Mesothelial cell of epicardium (in vitro differentiated cells): ENCODE measurements at places on chromosomes 5 and 9.

- no peak for DNase-seq
These were observed 31.1 kb downstream of the DIRAS2 start for GRCh38 chr9:90611568-90611967.

GRCh38 chr5:34749431-34749873 lies 89.5 kb upstream of the TTC23L start:
- DNase-seq, result no peak

DNA sequence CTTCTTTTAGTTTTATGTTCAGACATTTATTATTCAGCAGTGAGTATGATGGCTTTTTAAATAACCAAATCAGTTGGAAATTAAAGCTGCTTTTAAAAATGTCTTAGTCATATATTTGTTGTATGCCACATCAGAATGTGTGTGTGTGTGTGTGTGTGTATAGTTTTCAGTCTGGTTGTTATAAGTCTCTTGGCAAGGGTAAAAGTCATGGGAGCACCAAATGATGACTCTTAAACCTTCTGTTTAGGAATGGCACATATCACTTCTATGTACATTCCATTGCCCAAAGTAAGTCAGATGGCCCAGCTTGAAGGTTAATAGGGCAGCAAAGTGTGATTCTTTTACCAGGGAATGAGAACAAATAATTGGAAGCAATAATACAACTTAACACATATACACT lies 135.9 kb downstream of the RNF180 start:
- no peak for DNase-seq

DNA sequence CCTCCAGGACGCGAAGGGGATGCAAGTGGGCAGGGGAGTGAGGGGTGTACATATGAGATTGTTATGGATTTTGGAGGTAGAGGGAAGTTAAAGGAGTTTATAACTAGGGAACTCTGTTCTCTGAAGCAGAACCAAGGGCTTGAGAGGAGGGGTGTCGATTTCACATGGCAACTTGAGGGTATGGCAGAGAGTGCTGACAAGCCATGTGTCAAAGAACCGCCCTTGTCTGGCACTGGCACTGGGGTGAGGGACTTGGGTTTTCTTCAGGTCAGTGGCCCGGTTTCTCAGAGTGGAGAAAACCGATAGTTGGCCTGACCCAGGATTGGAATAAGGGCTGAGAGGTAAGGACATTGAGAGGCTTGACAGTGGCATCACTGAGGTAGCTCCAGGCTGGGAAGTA lies 47.7 kb upstream of the TESK1 start:
- DNase-seq, result no peak

GRCh38 chr9:72247549-72247948 lies 98.3 kb downstream of the GDA start:
- no peak for DNase-seq

GRCh38 chr9:116883676-116884075 lies 196.6 kb downstream of the TRIM32 start:
- no peak for DNase-seq

DNA sequence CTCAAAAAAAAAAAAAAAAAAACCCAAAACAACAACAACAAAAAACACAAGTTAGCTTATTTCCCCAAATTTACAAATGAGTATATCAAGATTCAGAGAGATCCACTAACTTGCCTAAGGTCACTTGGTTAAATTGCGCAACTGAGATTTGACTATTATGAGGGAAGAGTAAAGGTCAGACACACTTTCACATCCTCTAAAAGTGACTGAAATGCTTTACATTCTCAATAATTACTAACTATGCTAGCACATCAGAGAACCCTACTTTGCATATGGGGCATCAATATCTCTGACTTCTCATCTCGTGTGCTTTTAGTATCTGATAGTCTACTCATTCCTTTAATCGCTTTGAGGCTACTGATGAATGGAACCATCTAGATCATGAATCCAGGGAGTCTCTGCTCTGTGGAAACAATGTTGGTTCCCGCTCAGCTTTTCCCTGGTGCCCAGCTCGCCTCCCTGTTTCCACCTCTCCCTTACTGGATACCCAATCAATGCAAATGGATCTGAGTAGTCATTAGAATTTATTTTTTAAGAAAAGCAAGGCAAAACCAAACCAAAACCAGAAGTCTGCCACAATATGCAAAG lies 182.1 kb upstream of the TRIM32 start:
- DNase-seq, result no peak

DNA sequence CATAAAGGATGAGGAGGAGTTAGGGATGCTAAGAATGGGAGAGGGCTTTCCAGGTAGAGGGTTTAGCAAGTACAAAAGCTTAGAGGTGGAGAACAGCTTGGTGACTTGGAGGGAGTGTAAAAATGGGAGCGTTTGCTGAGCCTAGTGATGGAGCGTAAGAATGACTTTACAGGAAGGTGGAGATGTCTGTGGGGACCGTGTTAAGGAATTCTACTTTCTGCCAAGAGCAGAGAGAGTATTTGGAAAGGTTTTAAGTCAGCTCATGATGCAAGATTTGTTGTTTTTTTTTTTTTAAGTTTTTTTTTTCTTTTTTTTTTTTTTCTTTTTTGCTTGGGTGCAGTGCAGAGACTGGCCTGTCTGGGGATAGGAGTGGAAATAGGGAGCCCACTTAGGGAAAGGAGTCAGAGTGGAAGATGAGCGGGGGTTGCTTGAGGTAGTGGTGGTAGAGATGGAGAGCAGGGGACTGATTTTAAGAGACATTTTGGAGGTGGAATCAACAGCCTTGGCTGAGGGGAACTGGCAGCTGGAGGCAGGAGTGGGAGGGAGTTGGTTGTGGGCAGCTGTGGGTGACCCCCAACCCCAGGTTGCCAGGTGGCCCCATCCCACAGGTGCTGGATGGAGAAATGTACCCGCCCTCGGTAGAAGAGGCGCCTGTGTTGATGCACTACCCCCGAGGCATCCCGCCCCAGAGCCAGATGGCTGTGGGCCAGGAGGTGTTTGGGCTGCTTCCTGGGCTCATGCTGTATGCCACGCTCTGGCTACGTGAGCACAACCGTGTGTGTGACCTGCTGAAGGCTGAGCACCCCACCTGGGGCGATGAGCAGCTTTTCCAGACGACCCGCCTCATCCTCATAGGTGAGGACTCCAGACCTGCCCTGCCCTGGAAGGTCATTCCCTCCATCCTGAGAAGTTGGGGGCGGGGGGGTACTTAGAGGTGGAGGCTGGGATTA lies 12.4 kb downstream of the PTGS1 start:
- DNase-seq, result no peak

DNA sequence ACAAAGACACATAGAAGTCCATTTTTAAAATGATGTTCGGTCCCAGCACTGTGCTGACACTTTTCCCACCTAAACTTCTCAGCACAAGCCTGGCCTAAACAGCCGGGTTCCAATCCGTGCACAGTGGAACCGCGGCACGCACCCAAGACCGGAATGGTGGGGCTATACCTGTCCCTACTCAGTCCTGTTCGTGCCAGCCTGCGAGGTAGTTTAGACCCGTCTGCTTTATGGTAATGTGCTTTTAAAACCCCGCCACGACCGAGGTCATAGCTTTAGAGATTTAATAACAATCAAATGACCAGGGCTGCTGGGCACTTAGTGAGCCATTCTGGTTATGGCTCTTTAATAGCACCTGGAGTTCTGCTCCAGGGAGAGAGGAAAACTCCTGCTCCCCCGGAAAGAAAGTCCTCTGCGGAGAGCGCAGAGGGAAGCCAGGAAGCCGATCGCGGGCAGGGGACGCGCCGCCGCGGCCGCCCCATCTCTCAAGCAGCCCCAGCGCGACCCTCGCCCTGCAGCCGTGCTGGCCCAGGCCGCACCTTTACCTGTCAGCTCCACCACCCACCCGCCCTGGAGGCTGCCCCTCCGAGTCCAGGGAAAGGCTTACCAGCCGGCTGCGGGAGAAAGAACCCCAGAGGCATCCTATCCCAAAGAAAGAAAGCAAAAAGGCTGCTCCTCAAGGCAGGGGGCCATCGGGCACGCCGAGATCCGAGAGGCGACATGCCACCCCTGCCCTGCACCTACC lies 511 bp downstream of the ARL15 start:
- peak; percentile 28 for DNase-seq

DNA sequence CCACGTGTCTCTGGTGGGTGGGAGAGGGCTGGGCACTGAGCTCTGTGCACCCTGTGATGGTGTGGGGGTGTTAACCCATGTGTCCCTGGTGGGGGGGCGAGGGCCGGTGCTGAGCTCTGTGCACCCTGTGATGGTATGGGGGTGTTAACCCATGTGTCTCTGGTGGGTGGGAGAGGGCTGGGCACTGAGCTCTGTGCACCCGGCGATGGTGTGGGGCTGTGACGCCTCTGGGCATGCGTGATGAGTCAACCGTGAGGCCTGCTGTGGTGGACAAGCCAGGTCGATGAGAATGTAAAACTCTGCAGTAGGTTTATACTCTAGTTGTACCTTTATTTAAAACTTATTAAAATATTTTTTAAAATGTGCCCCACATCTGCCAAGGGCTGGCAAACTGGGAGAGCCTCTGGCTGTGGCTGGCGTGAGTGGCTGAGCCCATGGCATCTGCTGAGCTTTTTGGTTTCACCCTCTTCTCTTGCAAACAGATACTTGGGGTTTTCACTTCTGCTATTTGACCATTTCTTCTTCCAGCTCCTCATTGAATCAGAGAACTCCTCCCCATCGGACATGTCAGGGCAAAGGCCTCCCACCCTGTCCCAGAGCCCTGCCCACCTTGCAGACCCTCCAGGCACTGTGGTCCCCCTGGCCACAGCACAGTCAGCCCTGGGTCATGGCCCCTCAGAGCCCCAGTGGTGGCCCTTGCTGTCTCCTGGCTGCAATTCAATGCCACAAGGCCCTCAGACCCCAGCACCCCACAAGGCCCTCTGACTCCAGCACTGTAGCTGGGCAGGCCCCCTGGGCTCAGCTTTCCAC lies 18.5 kb upstream of the EXOC3 start:
- no peak for DNase-seq

GRCh38 chr5:138141734-138142133 lies 2.5 kb upstream of the NME5 start:
- no peak for DNase-seq

- DNase-seq, result no peak
These were observed 46.3 kb downstream of the PAM start for GRCh38 chr5:102801371-102801770.

DNA sequence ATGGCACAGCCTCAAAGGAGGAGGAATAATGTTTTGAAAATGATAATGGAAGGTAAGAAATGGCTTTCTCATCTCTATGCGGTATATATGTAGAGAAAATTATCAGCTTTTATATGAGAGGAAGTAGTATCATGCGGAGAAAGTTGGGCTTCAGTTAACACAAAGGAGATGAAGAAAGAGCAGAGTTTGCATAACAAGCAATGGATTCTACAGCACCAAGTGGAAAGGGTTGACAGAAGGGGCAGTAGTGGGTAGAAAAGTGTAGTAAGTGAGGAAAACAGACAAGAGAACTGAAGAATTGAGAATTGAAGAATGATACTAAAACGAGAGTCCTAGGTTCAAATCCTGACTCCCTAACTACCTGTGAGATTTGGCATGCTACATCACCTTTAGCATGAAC lies 51.0 kb downstream of the GNG10 start:
- DNase-seq, result no peak

DNA sequence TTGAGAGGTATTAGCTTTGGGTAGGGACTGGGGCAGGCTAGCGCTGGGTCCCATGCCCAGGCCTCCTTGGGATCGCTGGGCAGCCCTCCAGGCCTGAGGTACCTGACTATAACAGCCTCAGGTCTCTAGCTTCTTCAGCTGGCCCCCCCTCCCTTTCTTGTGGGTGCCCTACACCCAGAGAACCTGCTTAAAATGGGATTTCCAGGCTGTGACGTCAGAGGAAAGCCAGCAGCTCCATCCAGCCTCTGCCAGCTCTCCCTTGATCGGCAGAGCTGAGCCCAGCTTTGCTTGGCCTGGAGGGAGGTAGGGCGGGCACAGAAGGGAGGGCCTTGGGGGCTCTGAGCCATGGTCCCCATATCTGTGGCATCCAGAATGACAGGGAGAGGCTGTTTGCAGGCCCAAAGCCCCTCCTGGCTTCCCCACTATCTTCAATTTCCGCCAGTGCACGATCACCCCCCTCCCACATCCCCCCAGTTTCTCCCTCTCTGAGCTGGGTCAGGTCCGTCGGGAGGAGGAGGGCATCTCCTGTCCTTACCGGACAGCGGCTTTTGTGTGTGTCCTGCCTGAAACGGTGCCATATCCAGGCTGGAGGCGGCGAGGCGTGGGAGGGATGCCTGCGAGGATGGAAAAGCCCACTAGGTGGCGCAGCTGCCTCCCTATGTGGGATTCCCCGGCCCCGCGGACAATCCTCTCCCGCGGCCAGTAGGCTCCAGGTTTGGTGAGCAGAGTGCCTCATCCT lies 10.8 kb downstream of the REEP2 start:
- peak; percentile 95 for DNase-seq

GRCh38 chr5:83107692-83108420 lies 30.5 kb downstream of the XRCC4 start:
- DNase-seq, result no peak
